ENCODE measurements at places on chromosomes 5 and 9.

DNA sequence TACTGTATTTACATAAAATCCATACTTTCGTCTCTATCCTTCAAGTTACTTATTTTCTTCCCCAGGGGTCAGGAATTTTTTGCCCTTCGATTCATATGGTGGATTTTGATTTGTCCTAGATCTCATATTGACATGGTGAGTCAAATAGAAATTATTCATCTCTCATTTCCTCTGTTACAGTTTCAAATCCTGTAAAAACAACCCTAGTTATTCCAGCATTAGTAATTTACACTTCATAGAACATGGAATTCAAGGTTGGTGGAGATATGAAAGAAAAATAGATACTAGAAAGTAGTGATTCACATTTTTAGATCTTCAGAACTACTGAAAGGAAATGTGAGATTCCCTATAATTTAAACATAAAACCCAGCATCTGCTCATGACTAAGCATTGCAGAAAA is 1331.0 kb upstream of the CDH9 start:
- no peak for DNase-seq

- DNase-seq = no peak
These were observed 213.5 kb downstream of the DENND1A start for GRCh38 chr9:123716339-123716945.

GRCh38 chr9:126398403-126399058 is 71.9 kb downstream of the MVB12B start:
- peak; percentile 83 for DNase-seq

DNA sequence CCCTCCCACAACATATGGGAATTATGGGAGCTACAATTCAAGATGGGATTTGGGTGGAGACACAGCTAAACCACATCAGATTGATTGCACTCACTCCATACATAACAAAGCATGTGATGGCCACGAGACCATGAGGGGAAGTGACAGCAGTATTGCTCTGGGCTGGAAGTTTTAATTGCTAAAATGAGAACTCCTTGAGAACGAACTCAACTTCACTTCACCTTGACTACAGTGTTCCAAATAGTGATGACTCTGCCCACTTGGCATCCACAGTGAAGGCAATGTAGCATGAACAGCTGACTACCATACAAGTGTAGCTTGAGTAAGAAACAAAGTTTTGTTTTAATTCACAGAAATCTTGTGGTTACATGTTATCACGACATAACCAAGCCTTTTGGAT is 739 bp upstream of the SPINK7 start:
- no peak for DNase-seq

DNA sequence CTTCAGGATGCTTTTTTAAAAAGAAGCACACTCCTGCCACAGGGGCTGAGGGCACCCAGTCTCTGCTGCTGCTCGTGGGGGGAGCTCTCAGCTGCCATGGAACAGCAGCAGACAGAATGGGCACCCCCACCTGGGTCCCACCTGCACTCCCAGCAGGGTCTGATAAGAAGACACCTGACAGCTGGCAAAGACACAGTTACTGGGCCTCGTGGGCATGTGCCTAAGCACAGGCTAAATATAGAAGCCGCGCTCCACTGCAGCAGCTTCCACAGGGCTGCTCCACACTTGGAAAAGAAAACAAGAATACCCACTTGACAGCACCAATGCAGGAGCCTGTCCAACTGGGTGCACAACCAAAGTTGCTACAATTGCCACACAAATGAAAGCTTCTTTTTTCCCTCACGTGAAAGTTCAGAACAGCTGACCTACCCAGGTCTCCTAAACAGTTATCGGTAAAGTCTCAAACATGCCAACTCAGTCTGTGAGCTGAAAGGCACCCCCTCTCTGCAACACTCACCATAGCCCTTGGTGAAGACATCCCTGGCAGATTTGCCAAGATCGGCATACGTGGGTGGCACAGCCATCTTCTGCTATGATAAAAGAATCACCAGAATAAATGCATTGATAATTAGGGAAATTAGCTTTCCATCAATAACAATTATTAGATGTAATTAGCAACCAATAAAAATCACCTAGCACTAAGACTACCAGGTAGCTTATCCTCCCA is 12.2 kb downstream of the VDAC1 start:
- DNase-seq = no peak

DNA sequence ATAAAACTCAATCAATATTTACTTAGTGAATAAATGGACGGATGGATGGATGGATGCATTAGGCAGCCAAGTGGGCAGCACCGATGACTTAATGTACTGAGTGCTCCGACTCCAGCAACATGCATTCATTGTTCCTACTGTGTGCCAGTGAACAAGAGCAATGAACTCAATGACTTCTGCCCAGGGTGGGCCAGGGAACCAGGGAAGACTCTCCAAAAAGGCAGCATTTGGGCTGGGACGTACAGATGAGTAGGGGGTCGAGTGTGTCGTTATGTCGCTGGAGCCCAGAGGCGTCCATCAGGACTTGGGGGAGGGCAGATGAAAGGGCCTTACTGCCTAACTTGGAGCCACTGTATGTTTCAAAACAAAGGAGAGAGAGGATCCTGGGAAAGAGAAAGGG is 126.4 kb downstream of the KCNIP1 start:
- DNase-seq = no peak

GRCh38 chr9:98707166-98708102 is 1.3 kb downstream of the GABBR2 start:
- no peak for DNase-seq

GRCh38 chr9:20419533-20419932 is 202.8 kb downstream of the MLLT3 start:
- no peak for DNase-seq

DNA sequence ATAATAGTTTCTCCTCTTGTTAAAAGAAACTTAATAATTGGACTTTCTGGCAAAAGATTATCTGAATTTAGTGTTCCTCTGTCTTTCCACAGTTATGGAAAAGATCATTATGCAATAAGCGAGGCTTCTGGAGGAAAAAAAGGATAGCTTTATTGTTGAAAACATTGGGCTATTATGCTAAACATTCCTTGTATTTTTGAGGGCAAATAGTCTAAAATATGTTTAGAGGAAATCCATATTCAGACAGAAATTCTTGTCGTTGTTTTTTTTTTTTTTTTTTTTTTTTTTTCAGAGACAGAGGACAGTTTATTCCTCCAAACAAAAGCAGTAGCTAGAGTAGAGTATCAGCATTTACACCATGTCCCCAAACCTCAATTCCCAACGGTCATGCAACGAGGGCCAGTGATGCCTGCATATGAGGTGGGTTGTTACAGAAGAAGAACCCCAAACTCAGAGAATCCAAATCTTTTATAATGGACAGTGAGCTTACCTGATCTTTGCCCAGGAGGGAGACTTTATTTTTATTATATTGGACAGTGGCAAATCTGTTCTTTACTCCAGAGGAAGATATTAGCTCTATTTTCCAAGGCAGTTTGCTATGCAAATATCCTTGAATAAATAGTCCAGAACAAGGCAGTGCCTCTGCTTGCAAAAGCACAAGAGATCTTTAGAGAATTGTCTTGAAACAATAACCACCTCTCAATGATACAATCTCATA is 48.4 kb upstream of the CDK5RAP2 start:
- no peak for DNase-seq

DNA sequence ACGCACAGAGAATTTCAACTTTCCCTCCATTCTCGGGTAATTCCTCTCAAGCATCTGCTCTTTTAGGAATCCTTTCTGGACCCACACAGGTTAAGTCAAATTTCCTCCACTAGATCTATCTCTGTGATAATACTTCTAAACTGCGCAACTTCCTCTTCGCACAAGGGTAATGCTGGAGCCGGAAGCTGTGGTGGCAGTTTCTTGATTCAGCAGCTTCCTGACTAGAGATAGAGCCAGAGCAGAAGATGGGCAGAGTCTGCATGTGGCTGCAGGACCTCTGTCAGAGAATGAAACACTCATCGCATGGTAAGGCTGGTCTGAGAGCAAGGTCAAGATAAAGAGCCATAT is 11.1 kb upstream of the CDC42SE2 start:
- no peak for DNase-seq

DNA sequence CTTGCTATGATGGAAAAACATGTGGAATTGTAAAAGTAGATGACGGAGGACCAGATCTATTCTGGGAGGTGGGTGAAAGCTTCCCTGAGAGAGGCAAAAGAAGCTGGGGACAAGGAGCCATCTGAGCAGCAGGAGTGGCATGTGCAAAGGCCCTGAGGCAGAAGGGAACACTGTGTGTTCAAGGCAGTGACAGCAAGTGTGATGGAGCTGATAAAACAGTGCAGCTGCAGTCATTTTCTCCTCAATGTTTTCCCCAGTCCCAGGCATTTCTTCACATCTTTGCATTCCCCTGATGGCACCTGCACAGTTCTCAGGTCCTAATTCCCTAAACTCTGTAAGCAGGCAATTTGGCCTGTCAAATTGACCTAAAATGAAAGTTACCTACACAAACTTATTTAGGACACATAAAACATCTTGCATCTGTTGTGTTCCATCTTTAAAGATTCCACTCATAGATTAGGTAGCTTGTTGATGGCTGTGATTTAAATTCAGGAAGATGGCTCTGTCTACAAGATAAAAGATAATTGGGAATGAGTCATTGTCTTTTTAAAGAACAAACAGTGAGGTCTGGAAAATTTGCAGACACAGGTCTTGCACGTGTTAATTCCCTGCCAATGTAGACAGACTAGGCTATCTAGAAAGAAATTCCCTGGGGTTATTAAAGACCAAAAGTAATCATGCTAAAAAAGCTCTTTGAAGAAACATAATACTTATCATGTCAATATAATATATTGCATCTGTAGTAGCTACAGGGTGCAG is 289.6 kb upstream of the SGCD start:
- no peak for DNase-seq

DNA sequence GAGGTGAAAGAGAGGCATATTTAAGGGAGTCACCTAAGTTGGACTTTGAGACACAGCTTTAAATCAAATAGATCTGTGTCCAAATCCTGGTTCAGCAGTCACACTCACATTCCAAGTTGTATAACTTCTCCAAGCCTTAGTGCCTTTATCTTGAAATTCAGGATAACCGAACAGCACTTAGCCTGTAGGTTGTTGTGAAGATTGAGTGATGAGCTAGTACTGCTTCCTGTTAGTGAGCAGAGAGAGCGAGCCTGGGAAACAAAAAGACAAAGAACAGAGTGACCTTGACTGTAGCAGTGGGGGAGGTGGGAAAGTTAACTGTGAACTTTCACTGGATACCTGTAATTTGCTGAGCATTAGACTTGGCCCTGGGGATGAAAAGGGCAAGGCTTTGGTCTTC is 22.4 kb downstream of the MAML1 start:
- DNase-seq = no peak

GRCh38 chr5:172455511-172456061 is 1.3 kb upstream of the SH3PXD2B start:
- no peak for DNase-seq

DNA sequence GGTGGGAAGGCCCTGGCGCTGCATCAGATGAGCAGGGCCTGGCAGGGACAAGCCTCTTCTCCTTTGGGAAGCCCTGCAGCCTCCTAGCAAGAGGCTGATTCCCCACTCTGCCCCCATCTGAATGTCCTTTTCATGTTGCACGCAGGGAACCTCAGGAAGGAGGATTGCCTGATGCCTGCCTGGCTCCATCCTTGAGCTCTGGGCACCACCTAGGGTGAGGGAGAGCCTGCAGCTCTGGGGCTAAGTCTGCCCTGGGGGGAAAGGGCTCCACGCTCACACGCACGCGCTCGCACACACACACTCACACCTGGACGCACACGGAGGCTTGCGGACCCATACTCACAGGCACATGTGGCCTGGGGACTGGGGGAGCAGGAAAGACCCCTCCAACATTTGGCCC is 86.6 kb downstream of the LMX1B start:
- no peak for DNase-seq

GRCh38 chr5:61352612-61353156 is 20.6 kb downstream of the ZSWIM6 start:
- no peak for DNase-seq

GRCh38 chr5:119453040-119453373 is 710 bp downstream of the HSD17B4 start:
- DNase-seq = no peak

GRCh38 chr5:16585041-16585667 is 31.6 kb downstream of the RETREG1 start:
- no peak for DNase-seq

DNA sequence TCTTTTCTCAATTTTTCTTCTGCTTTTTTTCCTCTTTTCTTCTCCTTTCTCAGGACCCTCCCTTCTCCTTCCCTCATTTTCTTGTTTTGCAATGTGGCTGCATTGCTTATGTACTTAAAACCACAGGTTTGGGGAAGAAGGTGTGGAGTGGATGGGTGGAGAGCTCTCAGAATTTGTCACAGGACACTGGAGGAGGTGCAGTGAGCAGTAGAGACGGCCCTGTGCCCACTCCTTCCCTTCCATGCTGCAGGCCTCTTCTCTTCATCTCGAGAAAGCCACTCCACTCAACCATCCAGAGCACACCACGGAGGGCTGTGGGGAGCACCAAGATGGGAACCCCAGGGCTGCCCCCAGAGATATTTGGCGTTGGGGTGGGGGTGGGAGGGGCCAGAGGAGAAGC is 92.3 kb downstream of the FSTL4 start:
- DNase-seq = no peak

DNA sequence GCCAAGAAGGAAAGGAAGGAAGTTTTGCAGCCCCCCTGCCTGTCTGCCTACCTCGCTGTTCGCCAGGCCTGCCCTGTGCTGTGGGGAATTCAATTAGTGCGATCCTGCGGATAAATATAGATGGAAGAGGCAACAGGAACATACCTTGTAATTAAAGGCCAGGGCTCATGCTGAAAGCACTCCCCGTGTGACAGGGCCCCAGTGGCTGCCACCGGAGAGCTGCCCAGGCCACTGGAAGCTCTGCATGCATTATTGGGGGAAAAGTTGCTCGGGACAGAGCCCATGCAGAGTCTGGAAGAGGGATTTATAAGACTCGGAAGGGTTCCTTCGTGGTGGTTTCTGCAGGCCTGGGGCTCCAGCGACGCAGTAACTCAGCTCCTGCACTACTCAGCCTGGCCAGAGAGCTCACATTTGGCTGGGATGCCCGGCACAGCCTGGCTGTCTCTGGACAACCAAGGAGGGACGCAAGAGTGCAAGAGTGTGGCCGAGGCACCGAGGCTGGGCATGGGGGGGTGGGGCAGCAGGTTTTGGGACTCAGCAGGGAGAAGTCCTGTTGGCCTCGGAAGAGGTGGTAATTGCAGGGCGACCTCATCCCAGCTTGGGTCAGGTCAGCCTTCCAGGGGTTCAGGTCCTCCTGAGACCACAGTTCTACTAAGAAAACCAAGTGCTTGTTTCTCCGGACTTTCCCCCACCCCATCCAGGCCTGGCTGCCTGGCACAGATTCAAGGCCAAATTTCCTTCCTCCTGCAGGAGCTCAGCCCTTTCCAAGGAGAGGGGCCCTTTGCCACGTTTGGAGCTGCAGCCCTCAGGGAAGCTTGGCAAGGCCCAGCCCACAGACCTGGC is 68.1 kb upstream of the GGTA1 start:
- no peak for DNase-seq

GRCh38 chr9:15344191-15344590 is 37.2 kb upstream of the TTC39B start:
- no peak for DNase-seq

- no peak for DNase-seq
These were observed 203.3 kb upstream of the CDH9 start for GRCh38 chr5:27241564-27242257.

DNA sequence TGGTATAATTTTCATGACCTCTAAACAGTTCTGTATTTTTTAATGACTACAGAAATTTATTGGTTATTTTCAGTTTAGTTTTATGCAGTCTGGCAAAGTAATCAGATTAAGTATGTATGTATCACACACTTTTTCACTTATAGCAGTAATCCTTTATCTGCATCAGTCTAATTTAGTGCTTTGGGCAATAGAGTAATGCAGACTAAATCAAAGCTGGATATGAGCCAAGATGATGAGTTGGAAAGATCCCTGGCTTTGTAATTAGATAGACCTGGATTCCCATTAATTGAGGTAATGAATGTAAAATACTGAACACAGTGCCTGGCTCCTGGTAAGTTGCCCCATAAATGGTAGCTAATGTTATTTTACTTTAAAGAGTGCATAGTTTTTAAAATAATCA is 215.4 kb upstream of the TLX3 start:
- DNase-seq = no peak

All from breast epithelium (tissue), 4 donors.